ENCODE measurements at places on chromosomes 16 and 17.

- no peak for DNase-seq
Observed at GRCh38 chr16:86395477-86395876, 114.8 kb upstream of the FOXF1 start.

- DNase-seq, result no peak
Observed at GRCh38 chr16:78297066-78297666, 197.7 kb downstream of the WWOX start.

- DNase-seq, result no peak
Observed at GRCh38 chr16:84484579-84485254, 19.7 kb downstream of the MEAK7 start.

GRCh38 chr17:47897561-47897960, 1.5 kb downstream of the SP2 start:
- no peak for DNase-seq

DNA sequence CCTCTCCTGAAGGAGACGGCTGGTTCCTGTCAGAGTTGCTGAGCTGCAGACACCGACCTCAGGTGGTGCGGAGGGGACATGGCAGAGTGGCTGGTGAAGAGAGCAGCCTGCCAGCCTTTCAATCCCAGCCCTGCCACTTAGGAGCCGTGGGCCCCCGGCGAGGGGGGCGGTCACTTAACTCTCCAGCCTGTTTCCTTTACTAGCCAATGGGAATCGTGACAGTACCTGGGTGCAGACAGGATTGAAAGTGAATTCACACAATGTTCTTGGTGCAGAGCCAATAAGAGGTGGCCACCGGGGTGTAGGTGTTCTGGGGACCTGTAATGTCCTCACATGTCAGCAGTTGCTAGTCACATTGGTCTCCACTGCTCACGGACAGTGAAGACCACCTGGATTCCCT, 13.5 kb downstream of the ACE start:
- DNase-seq, result no peak
